ENCODE measurements at places on chromosomes 13 and 19.

DNA sequence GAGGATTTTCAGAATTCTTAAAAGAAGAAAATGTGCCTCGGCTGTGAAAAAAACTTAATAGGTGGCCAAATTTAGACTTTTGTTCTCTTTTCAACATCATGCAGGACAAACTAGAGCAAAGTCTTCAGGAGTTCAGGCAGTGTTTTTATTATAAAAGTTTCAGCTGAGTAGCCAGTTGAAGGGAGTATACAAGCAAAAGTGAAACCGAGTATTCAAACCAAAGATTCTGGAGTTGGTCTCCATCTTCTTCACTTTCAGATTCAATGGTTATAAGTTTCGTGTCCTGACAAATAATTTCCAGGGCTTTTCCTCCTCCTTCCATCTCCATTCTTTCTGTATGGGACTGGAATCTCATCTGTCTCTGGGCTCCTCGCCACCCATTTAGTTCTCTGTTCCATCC is 379.7 kb downstream of the GPC5 start:
- DNase-seq = no peak

DNA sequence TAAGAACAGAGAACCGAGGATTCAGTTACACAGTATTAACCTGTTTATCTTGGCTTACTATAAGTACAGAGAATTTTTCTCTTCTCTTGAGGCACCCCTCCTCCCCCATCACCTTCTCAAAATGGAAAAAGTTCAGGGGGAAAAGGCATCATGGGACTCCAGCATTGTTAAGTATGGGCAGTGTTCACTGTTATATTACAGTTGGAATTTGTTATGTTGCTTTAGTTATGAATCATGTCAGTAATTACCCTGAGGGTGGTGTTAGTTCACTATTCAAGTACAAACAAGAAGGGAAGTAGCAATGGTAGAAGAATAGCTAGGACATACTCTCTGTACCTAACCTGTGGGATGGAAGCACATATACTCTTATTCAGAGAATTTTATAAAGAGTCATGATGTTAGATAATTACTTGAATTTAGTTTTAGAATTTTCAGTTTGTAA is 12.0 kb downstream of the LPAR6 start:
- peak; percentile 71 for DNase-seq

- no peak for DNase-seq
These were observed 19.2 kb downstream of the GPX4 start for GRCh38 chr19:1122972-1123363.

GRCh38 chr13:71217827-71218226 is 649.2 kb downstream of the DACH1 start:
- DNase-seq = no peak

GRCh38 chr13:102097708-102098107 is 304.1 kb downstream of the FGF14 start:
- no peak for DNase-seq

DNA sequence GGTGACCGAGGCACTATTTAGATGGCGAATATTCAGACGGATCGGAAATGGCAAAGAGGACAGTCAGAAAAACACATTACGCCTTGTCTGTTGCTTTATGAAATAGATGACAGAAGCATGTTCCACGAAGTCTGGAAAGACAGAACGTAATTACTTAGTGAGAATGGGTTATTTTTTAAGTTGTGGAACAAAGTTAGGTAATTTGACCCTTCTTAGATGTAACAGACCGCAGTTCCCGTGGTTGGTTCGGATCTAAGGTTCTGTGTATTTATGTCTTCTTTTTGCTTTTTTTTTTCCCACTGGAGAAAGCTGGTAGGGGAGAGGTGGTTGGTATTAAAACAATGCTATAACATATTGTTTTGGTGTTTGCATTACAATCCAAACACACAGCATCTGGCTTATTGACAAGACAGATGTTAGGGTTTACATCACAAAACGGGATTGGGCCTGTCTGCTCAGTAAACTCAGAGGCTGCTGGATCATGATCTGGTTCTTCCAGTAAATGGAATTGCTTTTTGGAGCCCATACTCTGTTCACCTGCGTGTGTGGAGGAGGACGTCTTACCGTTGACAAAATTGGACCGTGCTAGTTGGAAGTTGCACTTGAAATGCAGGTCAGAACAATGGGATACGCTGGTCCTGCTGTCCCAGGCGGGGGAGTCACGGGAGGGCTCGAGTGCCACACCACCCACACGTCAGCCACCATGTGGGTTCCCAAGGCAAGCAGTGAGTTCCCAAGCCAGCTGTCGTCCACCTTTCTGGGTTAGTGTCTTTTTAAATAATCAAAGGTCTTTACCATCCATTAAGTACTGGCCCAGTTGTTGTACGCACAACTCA is 13.8 kb downstream of the ATP11A start:
- DNase-seq = no peak

DNA sequence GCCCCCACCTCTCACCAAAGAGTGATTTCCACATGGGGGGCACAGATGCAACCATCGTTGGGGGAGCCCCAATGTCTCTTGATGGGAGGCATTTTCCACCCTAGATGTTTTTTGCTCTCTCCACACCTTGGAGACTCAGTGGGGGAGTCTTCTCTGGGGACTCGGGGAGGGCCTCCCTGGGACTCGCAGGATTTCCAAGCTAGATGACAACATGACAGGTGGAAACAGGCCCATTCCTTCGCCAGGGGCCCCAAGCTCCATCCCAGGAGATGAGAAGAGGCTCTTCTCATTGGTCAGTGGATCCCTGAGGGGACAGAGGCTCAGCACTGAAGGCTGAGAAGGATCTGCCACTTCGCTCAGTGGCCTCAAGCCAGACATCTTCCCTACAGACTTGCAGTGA is 12.7 kb upstream of the KIR2DL4 start:
- no peak for DNase-seq

DNA sequence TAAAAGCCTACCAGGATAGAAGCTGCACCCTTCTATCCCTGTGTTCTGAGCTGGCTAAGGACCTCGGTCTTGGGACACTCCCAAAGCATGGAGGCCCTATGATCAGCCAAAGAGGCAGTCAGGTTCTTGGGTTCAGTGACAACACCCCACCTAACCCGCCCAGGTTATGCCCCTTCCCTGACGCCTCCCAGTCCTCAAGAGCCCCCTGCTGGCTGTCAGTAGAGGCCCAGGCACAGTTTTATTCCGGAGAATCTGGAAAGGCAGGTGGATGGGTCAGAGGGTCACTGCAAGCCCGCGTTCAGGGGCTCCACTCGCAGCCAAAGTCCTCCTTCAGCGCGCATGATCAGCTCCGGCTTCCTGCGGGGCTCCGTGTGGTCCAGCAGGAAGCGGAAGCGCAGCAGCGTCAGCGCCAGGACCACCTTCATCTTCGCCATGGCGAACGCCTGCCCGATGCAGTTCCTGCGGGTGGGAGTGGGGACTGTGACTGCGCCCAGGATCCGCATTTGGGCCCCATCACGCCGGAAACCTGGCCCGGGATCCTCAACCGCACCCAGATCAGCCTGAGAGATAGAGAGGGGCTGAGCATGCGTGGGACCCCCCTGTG is 22.3 kb downstream of the OR10H3 start:
- no peak for DNase-seq
